ENCODE measurements at places on chromosomes 11 and 22. TPM values are rescaled to one million over a fixed set of nuclear protein-coding genes. Genes with fewer than 3 reads are reported as not detected.

Gene OR52I2
- polyA plus RNA-seq: not detected

Gene OR52I1
- not detected for polyA plus RNA-seq

Gene NXPE1
- polyA plus RNA-seq: not detected

DNA sequence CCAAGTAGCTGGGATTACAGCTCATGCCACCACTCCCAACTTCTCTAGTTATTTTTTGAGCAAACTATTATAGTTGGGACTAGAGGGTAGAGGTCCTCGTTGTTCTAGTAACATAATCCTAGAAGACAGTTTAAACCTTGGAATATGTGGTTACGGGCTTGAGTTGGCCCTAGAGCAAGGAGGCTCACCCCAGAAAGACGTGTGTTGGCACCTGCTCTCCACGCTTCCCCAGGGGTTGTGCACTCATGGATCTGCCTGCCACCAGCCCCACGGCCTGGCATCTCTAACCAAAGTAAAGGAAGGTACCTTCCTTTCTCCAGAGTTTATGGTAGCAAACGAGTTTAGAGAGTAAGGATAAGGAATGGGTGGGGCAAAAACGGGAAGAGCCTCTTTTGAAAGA, 79.0 kb downstream of the SCN3B start:
- DNase-seq: no peak

- DNase-seq: no peak
Observed at GRCh38 chr11:12845163-12845562, 164.0 kb upstream of the RASSF10 start.

Gene CXCR5
- polyA plus RNA-seq: 0.04 TPM

Gene PHOX2A
- not detected for polyA plus RNA-seq

Gene UBQLN3
- not detected for polyA plus RNA-seq

GRCh38 chr22:20866736-20867135, 7.9 kb downstream of the SNAP29 start:
- no peak for DNase-seq

- no peak for DNase-seq
Observed at GRCh38 chr11:87263264-87263838, 225.6 kb downstream of the TMEM135 start.
